ENCODE measurements at places on chromosomes 5 and 9.

DNA sequence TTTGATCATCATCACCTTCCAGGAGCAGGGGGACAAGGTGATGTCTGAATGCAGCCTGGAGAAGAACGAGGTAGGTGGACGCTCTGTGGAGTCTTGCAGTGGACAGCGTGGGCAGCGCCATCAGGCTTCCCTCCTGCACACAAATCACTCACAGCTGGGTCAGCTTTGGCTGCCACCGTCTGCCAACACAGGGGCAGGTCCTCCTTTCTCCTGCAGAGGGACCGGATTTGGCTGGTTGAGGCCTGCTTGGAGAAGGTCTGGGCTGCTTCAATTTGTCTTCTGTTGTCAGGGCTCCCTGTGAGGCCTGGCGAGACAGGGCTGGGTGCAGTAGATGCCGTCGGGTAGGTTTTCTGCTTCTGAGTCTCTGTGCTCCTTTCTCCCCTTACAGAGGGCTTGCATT is 180.6 kb downstream of the CACNA1B start:
- DNase-seq: no peak

DNA sequence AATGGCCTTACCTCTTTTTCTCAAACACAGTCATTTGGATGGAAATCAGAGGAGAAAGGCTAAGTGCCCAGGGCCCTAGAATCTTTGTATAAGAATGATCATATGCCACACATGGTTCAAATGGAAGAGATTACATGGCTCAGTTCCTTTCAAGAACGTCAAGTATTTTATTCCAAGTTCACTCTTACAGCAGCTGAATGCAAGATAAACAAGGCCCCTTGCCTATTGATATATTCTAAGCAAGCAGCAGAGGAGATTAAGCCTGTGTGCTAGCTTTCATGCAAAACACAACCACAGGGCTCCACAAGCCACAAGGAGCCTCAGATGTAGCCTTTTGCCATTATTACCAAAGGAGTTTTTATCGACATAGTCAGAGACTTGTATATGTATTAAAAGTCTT is 55.3 kb upstream of the SLCO6A1 start:
- DNase-seq: peak; percentile 7

- DNase-seq: no peak
Observed at GRCh38 chr5:124007675-124008398, 495.9 kb downstream of the CSNK1G3 start.

GRCh38 chr9:2173170-2173569 is 158.0 kb downstream of the SMARCA2 start:
- DNase-seq: no peak

DNA sequence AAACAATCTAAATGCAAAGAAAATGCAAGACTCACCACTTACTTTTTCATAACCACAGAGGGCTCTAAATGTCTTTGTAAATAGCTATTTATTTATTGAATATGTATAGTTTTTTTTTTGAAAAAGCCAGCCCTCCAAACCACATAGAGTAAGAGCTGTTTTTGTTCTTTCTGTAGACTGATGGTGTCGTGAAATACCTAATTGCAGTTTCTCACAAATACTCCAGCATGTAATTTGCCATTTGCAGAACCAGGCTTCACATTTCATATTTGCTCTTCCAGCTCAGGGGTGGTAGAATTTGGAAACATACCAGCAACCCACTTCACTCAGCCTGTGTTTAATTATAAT is 159.8 kb downstream of the TMC1 start:
- DNase-seq: no peak

DNA sequence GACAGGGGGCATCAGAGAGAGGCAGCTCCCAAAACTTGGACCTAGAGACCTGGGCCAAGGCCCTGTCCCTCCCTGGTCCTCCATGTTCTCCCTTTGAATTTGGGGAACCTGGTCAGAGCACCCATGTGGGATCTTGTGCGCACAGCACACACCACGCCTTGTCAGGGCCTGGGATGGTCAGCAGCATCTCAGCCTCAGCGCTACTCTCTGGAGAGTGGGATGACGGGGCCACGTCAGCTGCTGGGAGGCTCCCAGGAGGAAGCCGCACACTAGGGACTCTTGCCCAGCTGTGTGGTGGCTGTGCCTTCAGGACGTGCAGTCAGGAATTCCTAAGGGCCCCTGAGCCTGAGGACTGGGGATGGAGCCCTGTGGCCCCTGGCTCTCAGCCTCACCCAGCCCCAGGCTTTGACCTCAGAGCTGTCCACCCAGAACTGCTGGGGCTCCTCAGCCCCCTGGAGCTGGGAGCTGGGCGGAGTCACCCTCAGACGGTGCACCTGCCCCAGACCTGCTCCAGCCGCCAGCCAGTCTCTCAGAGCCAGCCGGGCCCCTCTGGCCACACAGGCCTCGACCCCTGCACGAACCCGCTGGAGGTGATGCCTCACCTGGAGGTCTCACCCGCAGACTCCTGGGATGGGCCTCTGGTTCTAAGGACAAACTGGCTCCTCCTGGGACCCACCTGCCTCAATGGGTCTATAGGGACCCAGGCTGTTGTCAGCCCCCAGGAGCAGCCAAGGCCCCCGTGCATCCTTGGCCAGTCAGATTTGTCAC is 38.3 kb upstream of the EGFL7 start:
- DNase-seq: no peak

- no peak for DNase-seq
Observed at GRCh38 chr9:123757547-123757946, 172.4 kb downstream of the DENND1A start.

DNA sequence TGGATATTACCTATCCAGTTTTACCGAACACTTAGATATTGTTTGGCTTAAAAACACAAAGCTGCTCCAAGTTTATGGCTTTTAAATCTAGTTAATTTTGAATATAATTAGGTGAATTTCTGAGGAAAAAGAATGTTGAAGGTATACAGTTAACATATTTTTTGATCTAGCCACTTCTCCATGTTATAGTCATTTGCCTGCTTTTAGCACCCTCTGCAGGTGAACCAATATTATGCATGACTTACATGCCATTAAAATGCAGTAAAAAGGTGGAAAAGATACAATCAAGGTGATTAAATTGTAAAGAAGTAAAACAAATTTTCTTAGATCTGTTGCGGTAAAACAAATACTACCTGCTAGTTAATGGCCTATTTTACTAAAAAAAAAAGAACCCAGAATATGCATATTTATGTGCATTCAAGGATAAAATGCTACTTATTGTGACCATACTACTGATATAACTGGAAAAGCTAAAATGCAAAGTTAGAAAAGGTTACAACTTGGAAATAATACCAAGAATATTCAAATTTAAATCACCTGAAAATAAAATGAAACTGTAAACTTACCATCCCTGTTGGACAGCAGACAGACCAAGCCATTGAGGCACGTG is 132.1 kb downstream of the AP3B1 start:
- DNase-seq: no peak

GRCh38 chr9:134717924-134718645 is 76.5 kb downstream of the COL5A1 start:
- no peak for DNase-seq

DNA sequence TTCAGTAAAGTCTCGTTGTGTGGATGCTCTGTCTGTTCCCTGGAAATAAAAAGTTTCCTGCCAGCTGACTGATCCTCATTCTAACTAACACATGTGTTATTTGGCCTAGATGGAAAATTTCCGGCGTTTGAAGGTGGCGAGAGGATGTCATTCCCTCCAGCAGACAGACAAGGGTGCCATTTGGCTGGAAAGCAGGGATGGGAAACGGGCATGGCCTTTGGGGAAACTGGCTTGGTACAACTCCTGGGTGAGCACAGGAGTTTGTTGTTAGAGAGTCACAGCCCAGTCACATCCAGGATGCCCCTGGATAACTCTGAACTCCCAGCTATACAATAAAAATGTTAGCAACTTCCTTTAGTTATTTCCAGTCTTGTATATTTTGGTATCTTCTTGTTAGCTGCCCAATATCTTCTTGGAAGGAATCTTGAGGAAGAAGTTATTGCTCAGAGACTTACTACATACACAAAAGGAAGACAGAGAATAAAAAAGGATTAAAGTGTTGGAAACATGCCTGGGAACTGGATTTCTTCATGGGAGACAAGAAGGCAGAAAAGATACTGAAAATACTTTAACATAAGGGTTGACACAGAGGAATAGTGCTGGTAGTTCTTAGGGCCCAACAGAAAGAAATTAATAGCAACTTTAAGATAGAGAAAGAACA is 41.9 kb downstream of the TEK start:
- no peak for DNase-seq

DNA sequence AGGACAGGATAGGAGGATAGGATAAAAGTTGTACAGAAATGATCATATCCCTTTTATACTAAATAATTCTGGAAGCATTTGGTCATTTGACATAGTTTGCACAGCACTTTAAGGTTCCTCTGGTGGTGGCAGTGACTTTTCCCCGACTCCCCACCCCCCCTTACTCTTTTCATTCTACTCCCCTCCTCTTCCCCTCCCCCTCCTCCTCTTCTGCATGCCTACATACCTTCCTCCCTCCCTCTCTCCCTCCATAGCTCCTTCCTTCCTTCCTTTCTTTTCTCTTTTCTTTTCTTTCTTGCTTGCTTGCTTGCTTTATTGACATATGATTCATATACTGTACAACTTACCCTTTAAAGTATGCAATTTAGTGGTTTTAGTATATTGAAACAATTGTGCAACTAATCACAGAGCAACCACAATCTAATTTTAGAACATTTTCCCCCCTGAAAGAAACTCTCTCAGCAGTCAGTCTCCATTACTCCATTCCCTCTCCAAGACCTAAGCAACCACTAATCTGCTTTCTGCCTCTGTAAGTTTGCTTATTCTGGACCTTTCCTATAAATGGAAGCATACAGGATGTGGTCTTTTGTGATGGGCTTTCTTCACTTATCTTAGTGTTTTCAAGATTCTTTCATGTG is 159.0 kb downstream of the HACD4 start:
- peak; percentile 72 for DNase-seq

- DNase-seq: peak; percentile 69
Observed at GRCh38 chr5:72130351-72130761, 23.1 kb downstream of the MAP1B start.

- DNase-seq: no peak
Observed at GRCh38 chr5:45596320-45596719, 99.9 kb downstream of the HCN1 start.

DNA sequence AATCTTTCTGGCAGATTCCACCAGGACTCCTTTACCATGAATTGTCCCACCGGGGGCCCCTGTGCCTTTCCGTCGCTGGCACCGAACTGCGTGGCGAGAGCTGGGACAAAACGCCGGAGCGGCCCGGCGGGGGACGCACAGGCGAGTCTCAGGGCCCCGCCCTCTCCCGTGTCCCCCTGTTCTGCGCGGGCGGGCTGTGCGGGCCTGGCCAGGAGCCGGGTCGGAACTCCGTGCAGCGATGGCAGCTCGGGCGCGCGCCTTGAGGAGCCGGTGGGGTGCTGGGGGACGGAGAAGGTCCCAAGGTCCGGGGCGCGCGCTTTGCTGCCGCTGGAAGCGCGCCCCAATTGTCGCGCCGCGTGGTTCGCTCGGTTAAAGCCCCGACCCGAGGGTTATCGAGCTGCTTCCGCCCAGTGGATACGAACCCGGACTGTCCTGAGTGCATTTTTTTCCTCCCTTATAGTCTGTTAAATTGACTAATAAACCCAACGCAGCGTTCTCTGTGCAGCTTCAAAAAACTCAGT is 125.3 kb downstream of the TMEM174 start:
- DNase-seq: no peak

DNA sequence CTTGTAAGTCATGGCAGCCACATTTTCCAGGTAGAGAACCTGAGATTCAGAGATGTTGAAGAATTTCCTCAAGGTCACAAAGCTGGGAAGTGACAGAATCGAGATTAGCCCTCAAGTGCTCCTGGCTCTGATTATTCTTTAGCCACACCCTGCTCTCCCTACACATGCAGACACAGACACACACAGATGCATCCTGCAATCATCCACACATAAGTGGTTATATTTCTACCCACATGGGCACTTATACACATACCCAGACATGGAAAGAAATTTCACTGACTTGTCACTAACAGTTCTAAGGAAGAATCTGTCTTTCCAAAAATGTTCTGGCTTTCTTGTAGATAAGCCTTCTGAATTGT is 32.2 kb upstream of the GALNT10 start:
- DNase-seq: no peak

DNA sequence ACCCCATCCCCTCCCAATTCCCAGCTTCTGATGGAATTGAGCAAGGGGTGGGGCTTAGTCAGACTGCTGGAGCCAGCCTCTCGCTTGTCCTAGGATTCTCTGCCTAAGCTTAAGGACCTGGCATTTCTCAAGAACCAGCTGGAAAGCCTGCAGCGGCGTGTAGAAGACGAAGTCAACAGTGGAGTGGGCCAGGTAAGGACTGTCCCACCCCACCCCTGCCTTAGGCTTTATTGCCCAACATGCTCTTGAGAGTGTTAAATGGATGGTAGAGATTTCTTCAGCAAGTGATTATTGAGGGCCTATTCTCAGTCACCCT is 1.1 kb downstream of the SLC35A4 start:
- no peak for DNase-seq

GRCh38 chr9:90909225-90909624 is 107.6 kb downstream of the SYK start:
- no peak for DNase-seq

DNA sequence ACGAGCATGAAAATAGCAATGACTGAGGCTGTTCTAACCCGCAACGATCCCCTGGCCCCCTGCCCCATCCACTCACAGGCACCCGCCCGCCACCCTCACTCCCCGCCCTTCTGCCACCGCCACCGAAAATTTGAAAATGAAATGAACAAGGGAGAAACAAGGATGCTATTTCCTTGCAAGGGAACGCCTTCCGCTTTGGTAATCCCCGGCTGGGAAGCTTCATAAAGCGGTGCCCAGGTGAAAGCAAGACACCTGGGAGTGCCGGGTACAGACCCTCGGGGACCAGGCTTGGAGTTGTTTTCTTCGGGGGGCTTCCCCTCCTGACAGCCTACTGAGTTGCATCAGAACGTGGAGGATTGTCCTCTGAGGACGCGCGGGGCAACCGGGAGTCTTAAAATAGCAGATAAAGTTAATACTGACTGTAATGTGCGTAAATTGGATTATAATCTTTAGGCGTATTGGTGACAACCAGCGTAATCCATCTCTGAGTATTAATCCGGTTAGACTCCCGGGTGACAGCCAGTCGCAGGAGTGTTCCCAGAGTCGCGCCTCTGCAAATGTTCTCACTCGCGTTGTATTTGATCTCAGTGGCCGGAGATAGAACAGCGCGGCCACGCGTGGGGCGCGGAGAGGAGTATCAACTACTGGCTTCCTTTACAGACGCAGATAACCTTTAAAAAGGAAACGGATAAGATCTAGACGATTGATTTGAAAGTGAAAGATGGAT is 885 bp upstream of the MLLT3 start:
- DNase-seq: no peak

- no peak for DNase-seq
Observed at GRCh38 chr9:96425500-96426169, 7.5 kb upstream of the ZNF367 start.

GRCh38 chr5:32964261-32964660 is 253.1 kb downstream of the NPR3 start:
- DNase-seq: no peak

- DNase-seq: no peak
Observed at GRCh38 chr5:175471628-175472027, 6.7 kb upstream of the SFXN1 start.

- DNase-seq: no peak
Observed at GRCh38 chr9:96020792-96021550, 145.5 kb downstream of the ERCC6L2 start.
